ENCODE measurements at places on chromosomes 7 and 10.

GRCh38 chr7:152594801-152595200, 81.1 kb downstream of the XRCC2 start:
- no peak for DNase-seq

DNA sequence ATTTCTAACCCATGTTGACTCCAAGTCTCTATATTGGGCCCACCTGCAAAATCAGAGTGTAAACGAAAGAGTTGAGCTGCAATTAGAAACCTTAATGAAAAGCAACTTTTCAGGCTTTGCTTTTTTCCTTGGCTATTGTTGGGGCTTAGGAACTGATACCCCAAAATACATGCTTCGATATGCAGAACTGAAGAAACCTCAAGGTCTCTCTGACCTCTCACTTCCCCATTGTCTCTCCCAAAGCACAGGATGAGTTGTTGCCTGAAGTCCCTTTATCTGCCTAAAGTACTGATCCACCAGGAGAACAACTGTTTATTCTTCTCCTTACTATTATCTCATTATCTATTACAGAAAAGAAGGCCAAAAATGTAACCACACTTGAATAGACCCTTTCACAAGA, 666.0 kb upstream of the LRRTM3 start:
- DNase-seq, result no peak

DNA sequence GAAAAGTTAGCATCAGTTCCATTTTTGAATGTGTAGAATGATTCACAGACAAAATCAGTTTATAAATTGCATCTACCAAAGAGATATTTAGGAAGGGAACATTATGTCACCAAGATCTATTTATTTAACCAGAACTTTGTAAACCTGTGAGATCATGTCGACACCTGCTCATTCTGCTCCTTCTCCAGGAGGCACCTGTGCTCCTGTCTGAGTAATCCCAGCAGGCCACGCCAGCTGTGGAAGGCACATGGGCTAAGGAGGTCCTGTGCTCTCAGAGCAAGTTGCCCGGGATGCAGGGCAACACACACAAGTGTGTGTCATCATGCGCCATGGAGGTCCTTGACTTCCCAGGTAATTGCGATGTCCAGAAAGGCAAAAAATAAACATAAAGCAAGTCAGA, 45.5 kb upstream of the ADARB2 start:
- no peak for DNase-seq

DNA sequence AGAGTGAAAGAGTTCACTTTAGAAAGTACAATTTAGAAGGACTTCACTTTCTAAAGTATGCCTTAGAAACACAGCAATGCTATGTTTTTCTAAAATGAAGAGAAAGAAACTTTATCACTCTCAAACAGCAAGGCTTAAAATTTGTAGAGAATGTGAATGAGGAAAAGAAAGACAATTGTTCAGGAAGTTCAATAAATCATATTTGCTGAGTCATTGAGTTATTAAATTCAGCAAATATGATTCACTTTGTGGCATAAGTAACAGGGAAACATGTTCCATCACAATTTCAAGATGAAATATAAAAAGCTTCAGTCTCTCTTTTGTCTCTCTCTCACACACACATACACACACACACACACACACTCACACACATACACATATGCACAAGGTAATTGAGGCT, 187.9 kb downstream of the PCDH15 start:
- no peak for DNase-seq

DNA sequence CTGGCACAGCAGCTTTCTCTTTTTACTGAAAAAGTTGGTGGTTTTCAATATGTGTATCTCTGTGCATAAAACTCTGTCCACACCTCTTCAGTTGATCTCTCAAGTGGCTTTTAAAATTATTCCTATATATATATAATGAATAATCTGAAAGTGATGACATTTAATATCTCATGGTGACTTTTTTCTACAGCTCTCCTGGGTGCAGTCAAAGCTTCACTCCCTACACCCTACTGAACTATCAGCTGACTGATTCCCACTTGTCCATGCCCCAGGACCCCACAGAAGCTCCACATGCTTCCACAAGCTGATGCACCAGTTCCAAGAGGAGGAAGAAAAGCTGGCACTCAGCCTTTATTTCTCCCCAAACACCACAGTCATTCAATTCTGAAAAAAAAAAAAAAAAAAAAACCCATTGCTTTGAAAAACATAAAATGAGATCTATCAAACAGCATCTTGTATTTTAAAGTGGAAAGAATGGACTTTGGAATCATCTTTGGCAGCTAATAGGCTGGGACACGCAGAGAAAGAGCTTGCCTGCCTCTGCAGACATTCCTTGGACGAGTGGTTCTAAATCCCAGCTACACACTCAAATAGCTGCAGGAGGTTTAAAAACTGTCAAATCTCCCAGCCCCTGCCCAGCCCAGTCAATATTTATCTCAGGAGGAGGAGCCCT, 75.3 kb upstream of the GDF10 start:
- no peak for DNase-seq

GRCh38 chr7:26490640-26491624, 199.3 kb downstream of the SNX10 start:
- DNase-seq, result no peak

- no peak for DNase-seq
Measured at GRCh38 chr10:93604146-93604545, 3.1 kb upstream of the RBP4 start.

DNA sequence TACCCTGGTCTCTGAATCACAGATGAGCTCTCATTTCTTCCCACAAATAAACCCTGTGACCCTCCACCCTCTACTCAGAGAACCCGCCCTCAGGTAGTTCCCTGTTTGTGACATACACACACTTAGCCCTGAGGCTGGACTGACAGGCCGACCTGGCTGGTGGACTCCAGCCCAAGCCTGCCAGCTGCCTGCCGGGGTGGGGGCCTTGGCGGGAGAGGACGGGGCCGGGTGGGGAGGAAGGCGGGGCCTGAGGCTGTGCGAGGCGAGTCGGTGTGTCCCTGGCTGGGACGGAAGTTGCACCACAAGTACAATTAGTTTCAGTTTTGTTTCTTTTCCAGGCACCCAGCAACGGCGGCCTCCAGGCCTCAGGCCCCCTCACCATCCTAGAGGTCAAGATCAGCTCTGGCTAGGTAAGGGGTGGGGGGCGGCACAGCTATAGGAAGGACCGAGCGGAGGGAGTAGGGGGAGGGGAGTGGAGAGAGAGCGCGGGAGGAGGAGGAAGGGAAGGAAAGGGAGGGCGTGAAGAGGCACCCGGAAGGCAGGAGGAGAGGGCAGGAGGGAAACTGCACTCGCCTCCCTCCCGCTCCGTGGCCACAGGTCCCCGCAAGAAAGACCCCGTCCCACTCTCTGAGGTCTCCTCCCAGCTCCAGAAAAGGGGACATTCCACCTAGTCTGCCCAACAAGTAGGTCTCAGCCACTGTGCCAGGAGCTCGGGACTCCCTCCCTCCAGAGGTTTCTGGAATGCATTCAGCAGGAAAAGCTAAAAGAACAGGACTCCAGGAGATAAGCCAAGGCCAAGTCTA, at the start of gene TRIM56:
Gene TRIM56, plus strand, starts transcription at position 320 of the 803 bp plus-strand sequence. CDS start 1,832 bp downstream, outside the sequence.
- peak; percentile 72 for DNase-seq

DNA sequence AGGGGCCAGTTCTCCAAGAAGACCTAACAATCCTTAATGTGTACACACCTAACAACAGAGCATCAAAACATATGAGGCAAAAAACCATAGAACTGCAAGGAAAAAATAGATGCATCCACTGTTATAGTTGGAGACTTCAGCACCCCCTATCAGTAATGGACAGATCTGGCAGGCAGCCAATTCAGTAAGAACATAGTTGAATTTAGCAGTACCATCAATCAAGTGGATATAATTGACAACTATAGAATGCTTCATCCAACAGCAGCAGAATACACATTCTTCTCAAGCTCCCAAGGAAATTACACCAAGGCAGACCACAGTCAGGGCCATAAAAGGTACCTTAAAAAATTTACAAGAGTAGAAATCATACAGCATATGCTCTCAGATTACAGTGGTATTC, 42.2 kb downstream of the POLL start:
- DNase-seq, result no peak

GRCh38 chr10:110443239-110444003, 54.3 kb upstream of the DUSP5 start:
- DNase-seq, result no peak

DNA sequence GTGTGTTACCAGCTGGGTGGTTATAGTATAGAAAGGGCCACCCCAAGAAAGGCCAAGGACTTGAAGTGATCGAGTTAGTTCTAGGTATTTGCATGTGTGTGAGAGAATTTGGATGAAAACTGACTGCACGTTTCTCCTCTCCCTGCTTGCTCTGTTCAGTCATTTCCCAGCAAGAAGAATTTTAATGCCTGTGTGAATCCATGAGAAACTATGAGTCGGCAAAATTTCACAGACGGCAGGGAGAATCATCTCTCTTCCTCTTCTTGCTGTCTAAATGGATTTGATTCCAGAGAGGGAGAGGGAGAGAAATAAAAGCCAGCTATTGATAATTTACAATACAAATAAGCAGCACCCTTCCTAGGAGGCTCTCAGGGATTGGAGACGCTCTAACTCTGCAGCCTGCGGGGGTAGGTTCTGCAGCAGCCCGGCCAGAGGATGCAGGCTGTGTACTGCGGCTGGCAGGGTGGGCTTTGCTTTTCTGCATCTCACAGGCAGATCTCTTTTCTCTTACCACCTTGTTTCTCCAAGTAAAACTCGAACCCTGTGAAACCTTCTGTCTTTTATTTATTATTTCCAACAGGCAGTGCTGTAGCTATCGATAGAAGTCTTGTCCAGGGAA, 183.6 kb downstream of the TCF7L2 start:
- no peak for DNase-seq

DNA sequence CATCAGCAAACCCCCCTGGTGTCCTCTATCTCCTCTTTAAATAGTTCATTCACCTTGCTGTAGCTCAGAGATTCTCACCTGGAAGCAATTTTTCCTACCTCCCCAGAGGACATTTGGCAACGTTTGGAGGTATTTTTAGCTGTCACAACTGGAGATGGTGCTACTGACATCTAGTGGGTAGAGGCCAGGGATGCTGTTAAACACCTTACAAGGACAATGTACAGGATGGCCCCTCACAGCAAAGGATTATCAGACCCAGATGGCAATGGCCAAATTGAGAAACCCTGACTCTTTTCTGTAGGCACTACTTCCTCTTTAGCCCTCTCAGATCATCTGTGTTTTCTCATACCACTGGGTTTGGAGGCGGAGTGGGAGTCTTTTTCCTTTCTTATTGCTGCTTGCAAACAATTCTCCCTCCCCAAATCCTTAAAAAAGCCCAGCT, 13.2 kb upstream of the TRA2A start:
- DNase-seq, result no peak

- DNase-seq, result no peak
Measured at GRCh38 chr7:48139459-48139858, 31.8 kb upstream of the ABCA13 start.

GRCh38 chr10:35442028-35442427, 105.7 kb downstream of the CCNY start:
- no peak for DNase-seq

- DNase-seq, result no peak
Measured at GRCh38 chr7:158564663-158565035, 23.0 kb downstream of the PTPRN2 start.

DNA sequence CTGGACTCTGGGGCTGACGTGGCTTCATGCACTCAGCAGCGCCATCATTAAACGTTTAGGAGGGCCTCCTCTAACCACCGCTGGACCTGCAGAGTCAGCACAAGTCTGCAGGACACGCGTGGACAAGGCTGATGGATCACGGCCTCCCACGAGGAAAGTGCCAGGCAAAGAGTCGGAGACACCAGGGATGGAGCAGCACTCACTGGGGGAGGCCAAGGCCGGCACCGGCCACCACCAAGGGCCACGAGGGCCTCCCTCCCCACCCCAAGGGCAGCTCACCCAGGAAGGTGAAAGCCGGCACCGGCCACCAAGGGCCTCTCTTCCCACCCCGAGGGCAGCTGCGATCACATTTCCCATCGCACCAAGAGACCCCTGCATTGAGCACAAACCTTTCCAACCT, 91.5 kb downstream of the DIP2C start:
- no peak for DNase-seq

DNA sequence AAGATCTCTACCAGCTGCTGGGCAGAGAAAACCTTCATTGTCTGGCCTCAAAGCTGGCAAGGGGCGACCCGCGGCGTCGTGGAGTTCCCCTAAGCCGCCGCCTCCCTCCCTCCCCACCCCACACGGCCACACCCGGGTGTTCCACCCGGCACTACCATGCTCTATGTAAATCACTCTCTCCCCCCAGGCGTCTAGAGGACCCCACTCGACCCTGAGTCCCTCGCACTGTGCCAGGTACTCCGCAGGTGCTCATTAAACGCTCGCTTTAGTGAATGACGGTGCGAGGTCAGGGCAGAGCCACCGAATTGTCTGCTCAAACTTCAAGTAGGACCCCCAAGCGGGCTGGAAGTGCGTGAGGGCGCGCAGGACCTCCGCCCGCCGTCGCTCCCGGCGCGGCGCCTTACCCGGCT, 628 bp downstream of the PARP12 start:
- peak; percentile 56 for DNase-seq

- no peak for DNase-seq
Measured at GRCh38 chr10:68717435-68717834, 3.6 kb upstream of the CCAR1 start.

DNA sequence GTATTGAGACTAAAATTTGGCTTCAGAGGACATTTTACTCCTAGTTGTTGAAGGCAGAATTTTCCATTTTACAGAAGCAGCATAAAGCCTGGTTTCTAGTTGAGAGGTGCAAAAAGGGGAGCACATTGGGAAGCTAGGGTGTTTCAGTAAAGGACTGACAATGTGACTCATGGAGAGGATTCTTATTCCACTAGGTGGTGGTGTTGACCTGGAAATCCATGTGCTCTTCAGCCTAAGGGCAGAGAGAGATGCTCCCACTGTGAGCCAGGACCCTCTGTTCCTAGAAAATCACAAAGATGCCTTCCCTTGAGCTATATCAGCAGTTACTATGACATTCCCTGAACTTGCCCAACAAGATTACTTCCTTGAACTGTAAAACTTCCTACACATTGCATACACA, 687.8 kb downstream of the IPMK start:
- DNase-seq, result no peak

- DNase-seq, result peak; percentile 71
Measured at GRCh38 chr7:102425639-102426267, 7.6 kb upstream of the ORAI2 start.

DNA sequence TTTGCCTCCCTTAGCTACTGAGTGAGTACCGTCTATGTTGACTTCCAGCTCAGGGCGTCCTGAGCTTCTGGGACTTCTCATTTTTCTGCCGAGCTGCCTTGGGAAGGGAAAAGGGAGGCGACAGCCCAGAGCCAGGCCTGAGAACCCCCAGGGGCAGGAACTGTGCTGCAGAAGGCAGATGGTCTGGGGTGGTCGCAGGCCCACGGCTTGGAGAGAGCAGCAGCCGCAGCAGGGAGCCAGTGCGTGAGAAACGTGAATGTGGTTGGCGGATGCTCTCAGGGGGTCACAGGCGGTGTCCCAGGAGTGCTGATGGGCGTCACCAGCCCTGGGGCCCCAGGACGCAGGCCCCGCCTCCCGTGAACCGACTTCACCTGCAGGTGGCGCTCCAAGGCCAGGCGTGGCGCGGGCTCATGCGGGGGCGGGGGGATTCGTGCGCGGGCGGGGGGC, 9.2 kb upstream of the PWWP2B start:
- DNase-seq, result peak; percentile 84

DNA sequence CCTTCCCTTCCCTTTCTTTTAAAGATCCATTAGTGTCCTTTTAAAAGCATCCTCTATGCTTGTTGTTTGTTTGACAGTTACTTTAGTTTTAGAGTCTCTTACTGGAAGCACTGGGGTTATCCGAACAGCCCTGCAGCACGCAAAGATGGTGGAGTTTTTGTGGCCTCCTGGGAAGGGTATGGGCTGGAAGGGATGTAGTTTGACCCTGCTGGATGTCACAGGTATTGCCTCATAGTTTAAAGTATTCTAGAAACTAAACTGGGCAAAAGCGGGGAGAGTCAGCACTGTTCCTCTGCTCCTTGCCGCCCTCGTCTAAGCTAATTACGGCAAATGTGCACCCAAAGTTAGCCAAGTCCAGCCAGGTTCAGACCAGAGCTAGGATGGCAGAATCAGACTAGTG, 35.8 kb upstream of the GNAI1 start:
- DNase-seq, result no peak
